ENCODE measurements at places on chromosomes 1 and 21.

GRCh38 chr1:30263405-30263804, 460.0 kb downstream of the MATN1 start:
- DNase-seq: no peak

- DNase-seq: no peak
These were observed 68.1 kb downstream of the EDEM3 start for GRCh38 chr1:184686540-184686939.

DNA sequence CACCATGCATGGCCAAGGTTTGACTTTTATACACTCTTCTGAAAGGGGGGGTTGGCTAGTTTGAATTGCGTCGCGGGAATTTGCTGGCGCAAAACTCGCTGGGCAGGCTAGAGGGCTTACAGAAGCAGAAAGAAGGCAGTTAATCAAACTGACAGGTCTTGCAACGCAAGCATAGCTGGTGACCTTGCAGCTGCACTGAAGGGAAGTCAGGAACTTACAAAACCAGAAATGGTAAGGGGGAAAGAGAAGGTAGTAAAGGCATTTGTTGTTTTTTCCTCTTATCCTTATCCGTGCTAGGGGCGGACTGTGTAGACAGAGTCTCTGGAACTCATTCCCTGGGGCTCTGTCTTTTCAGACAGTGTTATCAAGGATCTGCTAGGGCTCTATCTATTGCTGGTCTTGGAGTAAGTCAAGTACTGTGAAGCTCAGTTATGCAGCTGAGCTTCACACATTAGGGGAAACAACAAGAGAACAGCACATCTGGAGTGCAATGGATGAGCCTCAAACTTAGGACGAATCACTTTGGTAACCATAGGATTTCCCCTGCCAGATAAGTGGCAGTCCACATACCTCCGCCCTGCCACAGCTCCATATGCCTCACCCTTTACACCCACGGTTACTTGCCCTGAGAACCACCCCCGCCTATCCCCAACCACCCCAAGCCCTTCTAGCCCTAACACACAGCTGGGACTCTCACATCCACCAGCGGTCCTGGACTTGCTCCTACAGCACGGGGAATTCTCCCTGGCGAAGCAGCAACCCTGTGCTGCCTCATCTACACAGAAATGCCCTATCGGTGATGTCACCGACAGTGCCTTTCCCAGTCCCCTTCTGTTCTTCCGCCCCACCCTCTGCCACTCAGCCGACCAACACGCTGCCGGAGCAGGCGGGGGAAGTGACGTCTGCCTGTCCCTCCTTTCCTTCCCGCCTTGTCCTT, 251.4 kb downstream of the FAM72C start:
- DNase-seq: peak; percentile 66

- DNase-seq: no peak
These were observed 8.2 kb downstream of the GOLPH3L start for GRCh38 chr1:150688763-150689162.

GRCh38 chr1:67307251-67308060, at the start of gene IL12RB2:
Gene IL12RB2, plus strand, starts transcription at chr1:67307873. Its CDS starts 12,496 bp downstream, at chr1:67320369.
- no peak for DNase-seq

- no peak for DNase-seq
These were observed 66.3 kb downstream of the DYRK1A start for GRCh38 chr21:37432710-37433455.

- DNase-seq: no peak
These were observed 24.3 kb upstream of the TMEM39B start for GRCh38 chr1:32048440-32048839.

DNA sequence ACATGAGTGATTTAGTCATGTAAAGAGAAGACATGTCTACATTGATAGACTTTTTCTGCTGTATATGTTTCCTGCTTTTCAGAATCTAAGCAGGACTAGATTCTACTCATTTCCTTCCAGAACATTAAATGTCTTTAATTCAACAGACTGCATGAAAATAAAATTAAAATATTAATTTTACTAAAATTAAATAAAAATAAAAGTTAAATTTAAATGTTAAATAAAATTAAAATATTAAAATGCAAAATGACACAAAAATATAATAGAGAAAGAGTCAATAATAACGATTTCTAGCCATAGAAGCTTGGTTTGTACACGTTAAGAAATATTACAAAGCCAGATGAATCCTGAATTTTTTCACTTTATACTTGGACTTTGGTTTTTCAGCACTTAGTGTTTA, 552.8 kb upstream of the NR5A2 start:
- DNase-seq: no peak
